Upper lobe of right lung (tissue), 1 donor: ENCODE measurements at places on chromosomes 16 and 17. TPM values are rescaled to one million over a fixed set of nuclear protein-coding genes. Genes with fewer than 3 reads are reported as not detected.

DNA sequence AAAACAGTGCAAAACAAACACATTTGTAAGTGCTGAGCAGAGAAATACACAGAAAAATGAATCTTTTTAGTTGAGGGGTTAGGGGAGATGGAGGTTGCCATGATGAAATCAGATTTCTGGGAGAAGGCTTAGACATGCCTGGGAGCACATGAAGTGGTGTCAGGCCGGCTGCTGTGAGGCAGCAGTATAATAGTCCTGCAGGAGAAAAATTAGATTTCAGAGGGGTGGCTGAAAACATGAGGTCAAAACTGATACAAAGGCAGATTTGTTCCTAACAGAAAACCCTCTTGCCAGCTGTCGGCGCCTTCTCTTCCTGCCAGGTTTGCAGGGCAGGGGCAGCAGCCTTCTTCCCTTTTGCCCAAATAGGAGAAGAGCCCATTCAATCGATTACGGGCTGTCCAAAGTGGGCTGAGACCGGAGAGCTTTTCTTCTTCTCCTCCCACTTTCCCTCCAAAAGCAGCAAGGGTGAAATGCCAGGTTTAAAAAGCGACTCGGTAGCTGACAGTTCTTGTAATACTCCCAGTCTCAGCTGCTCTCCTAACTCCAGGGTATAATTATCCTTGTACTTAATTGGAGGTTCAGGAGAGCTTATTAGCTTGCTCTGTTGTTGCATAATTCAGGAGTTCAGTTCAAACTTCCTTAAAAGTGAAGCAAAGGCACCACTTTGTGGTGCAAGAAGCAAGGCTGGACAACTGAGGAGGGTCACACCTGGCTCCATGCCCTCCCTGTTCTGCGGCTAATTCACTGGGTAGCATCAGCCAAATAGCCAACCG lies 80.0 kb downstream of the PCTP start:
- DNase-seq = no peak

GRCh38 chr17:65121916-65122806 lies 15.0 kb upstream of the RGS9 start:
- DNase-seq = no peak

DNA sequence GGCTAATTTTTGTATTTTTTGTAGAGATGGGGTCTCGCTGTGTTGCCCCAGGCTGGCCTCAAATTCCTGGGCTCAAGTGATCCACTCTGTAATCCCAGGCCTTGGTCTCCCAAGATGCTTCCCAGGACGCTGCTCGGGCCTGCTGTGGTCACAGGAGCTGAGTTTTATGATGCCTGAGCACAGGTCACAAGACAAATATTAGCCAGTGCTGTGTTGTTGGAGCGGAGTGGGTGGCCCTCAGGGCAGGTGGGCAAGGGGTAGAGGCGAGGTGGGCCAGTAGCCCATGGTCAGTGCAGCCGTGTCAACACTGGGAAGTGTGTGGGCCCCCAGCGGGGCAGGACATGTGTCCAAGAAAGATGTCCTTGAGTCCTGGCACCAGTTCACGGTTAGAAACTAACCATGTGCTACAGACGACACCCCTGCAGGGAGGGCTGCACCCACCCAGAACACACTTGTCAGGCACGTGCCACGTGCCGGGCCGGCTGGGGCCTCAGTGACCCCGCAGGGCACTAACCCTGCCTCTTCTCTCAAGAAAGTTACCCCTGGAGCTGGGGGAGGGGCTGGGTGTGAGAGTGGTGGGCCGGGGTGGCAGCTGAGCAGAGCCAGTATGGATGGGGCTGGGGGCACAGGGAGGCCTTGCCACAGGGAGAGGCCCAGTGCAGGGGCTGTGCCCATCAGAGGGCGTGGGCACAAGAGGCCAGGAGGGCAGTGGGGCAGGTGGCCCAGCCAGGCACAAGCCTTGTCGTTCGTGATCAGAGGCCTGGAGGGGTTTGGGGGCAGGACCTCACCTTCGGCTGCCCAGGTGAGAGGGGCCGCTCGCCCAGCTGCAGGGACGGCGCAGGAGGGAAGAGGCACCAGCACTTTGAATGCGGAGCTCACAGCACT lies 103.1 kb upstream of the CHMP6 start:
- DNase-seq = no peak

- DNase-seq = no peak
These were observed 160.3 kb upstream of the TBX2 start for GRCh38 chr17:61239327-61239726.

DNA sequence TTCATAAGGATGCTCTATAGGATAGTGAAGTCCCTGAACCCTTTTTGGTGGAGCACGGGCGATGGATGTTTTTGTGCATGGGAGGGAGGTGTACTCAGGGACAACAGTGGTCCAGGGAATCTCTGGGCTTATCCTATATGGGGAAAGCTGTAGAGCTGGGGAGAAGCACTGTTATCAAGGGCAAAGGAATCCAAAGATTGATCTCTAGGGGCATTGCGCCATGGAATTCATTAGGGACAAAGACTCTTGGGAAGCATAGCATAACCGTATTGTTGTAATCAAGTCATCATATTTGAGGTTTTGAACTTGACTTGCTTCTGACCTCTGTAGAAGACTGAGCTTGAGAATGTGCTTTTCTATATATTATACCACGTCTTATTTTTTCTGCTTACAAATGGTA lies 172.9 kb upstream of the ZFHX3 start:
- DNase-seq = no peak

GRCh38 chr17:53426505-53426904 lies 396.2 kb upstream of the KIF2B start:
- DNase-seq = no peak

- DNase-seq = no peak
These were observed 103.0 kb downstream of the NPIPB11 start for GRCh38 chr16:29303520-29303919.

GRCh38 chr17:31416503-31416923 lies 25.0 kb downstream of the RAB11FIP4 start:
- DNase-seq = no peak

DNA sequence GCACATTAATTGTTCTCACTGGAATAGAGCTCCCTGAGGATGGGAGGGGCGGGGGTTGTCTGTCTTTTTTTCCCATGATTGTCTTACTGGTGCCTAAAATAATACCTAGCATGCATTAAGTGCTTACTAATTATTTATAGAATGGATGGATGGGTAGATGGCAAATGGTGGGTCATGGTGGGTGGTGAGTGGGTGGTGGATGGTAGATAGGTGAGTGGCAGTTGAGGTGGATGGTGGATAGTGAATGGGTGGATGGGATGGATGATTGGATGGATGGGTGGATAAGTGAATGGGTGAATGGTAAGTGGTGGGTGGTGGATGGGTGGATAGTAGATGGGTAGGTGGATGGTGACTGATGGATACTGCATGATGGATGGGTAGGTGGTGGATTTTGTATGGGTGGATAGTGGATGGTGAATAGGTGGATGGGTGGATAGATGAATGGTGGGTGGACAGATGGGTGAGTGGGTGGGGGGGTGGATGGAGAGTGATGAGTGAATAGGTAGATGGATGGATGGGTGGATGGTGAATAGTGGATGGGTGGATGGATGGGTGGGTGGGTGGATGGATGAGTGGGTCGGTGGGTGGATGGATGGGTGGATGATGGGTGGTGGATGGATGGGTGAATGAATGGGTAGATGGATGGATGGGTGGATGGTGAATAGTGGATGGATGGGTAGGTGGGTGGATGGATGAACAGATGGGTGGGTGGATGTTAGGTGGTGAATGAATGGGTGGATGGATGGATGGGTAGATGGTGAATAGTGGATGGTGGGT lies 51.6 kb downstream of the RBFOX3 start:
- DNase-seq = no peak

GRCh38 chr16:19118938-19119431 lies 5.2 kb downstream of the ITPRIPL2 start:
- DNase-seq = no peak

- DNase-seq = no peak
These were observed 37.4 kb upstream of the CCL1 start for GRCh38 chr17:34400301-34400931.

DNA sequence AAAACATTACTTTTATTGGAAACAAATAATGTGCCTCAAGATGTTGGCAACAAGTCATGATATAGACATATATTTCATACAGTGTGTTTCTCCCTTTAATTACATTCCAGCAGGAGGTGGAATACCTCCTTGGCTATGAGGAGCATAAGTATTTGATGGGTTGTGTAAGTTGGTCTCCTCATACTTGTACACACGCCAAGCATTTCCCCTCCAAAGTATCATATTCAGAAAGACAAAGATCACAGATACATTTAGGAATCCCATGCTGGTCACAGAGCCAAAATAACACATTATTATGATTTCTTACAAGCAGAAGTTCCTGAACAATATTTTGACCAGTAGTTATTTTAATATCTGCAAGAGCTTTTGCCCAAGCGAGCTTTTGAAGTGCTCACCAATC lies 57.8 kb downstream of the WSB1 start:
- no peak for DNase-seq

- DNase-seq = peak; percentile 42
These were observed 50.7 kb upstream of the ADORA2B start for GRCh38 chr17:15894258-15894657.

GRCh38 chr16:85863384-85863774 lies 35.6 kb upstream of the IRF8 start:
- DNase-seq = no peak

- peak; percentile 72 for DNase-seq
These were observed 27.5 kb downstream of the TRPV3 start for GRCh38 chr17:3529817-3530741.

GRCh38 chr17:57735707-57736106 lies 9.4 kb downstream of the CCDC182 start:
- no peak for DNase-seq

DNA sequence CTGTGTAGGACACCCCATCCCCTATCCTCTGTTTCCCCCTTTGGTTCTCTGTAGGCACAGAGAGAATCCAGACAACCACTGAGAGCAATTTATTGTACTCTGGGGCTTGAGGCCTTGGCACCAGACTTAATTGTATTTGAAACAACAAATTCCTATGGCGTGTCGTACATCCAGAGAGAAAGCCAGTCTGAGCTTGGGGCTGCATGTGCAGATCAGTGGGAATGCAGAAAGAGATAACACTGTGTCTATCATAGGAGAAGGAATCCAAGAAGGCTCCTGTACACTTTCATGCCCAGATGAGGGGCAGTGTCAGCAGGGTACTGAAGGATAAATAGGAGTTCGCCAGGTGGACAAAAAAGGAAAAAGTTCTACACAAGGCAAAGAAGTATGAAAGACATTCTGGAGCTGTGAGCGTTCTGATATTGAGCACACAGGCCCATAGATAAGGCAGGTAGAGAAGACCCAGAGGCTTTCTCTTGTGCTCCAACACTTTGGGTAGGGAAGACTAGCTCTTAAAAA lies 22.0 kb upstream of the IL4R start:
- DNase-seq = no peak

- DNase-seq = no peak
These were observed 74.9 kb upstream of the BCAR1 start for GRCh38 chr16:75326333-75326732.

- DNase-seq = no peak
These were observed at the start of gene FOXN1 for GRCh38 chr17:28505986-28506665. Gene FOXN1 (plus strand): TSS chr17:28506348. CDS start chr17:28523970, 17,622 bp downstream.

GRCh38 chr17:82629748-82630147 lies 18.5 kb downstream of the WDR45B start:
- no peak for DNase-seq

DNA sequence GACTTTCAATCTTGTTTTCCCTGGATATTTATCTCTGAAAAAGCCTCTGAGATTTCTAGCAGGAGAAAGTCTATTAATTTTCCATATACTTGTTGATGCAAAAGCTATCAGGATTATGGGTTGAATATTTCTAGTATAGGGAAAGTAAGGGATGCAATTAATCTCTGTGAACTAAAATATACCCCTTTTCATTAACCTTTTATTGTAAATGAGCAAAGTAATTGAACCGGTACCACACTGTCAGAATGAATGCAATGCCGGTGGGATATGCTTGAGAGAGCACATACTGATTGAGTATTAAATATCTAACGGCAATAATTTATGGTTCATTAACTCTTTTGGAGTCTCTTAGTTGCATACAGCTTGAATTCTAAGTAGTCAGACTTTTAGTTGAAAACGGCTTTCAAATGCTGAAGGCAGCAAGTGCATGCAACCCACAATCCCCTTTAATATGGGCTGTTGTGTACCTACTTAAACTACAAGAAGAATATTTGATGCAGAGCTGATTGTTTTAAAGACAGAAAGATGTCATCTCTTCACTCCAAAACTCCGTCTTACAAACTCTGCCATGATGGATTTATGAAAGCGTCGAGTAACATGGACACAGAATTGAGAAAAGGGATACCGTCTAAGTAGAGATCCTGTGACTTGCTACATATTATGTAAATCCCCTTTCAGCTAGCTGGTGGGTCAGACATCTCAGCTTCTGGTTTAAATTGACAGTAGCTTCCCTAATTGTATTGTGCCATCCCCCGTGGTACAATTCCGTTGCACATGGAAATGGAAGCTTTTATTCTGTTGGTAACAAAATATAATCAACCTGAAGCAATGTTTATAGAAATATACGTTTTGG lies 141.3 kb upstream of the CDH8 start:
- DNase-seq = no peak

DNA sequence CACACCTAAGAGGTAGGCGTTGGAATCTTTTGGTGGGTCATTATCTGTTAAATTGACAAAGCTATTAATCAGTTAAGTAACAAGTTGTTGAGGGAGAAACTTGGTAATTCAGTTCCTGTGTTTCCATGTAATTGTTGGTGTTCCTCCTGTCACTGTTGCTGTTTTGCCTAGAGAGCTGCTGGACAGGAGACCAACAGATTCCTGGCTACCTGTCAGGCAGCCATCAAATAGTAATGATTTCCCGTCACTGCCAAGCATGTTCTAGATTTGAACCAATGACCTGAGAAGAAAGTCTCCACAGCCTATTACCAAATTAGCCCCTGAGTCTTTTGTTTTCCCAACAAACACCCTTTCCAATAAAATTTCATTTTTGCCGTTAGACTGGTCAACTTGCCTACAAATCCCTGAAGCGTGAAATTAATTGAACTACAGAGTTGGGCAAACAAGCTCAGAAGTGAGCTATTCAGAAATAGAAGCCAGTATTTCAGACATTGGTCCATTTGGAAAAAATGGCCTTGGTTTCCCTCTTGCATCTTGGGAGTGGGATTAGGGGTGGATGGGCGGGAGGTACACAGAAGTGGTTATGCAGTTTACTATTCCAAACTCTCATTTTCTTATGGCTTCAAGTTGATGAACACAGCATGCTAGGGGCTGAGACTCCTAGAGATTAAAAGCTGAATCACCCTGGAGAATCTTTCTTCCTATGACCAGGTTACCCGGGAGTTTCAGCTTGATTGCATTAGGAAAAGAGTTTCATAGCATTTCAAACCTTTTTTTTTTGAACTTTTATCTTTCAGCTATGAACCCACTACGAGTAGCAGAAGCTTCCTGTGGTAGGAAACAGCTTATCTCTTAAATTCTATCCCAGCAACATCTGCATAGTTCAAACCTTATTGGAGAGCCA lies 262.8 kb upstream of the MAF start:
- no peak for DNase-seq

GRCh38 chr17:49190932-49191331 lies 19.4 kb downstream of the GNGT2 start:
- DNase-seq = no peak

CYBA gene
- total RNA-seq = 257 TPM

RRAD gene
- 11.1 TPM for total RNA-seq

MRPL12 gene
- total RNA-seq = 40.3 TPM

SULT1A2 gene
- total RNA-seq = 13.0 TPM

PDILT gene
- total RNA-seq = not detected

PRAC2 gene
- not detected for total RNA-seq

CYB5D1 gene
- total RNA-seq = 7.2 TPM

TNFRSF17 gene
- total RNA-seq = 0.41 TPM

KRT33A gene
- not detected for total RNA-seq

TEX19 gene
- total RNA-seq = not detected
